HL-60 (cell line): ENCODE measurements at places on chromosomes 4 and X.

- DNase-seq = no peak
These were observed 15.2 kb upstream of the INPP4B start for GRCh38 chr4:142861351-142861750.

GRCh38 chr4:64713256-64713840, 304.1 kb upstream of the TECRL start:
- DNase-seq = peak; percentile 4

GRCh38 chr4:180380733-180381132, 1862.5 kb upstream of the TENM3 start:
- DNase-seq = no peak

GRCh38 chr4:26237916-26238315, 82.9 kb upstream of the RBPJ start:
- DNase-seq = no peak

GRCh38 chrX:108029928-108030711, 14.7 kb upstream of the VSIG1 start:
- no peak for DNase-seq
